Activated B cell treated with CpG ODN at 0.5 μM for 24 hours (primary cell): ENCODE measurements at places on chromosomes 16 and 17. TPM values are rescaled to one million over a fixed set of nuclear protein-coding genes. Genes with fewer than 3 reads are reported as not detected.

The FBXW10B gene
- 0.20 and 0.62 TPM in 2 replicates for total RNA-seq

The EVI2A gene
- total RNA-seq, result 46.6 and 52.5 TPM in 2 replicates

The TBC1D3 gene
- 1.8 and 4.2 TPM in 2 replicates for total RNA-seq

The NUDT7 gene
- 4.0 and 4.7 TPM in 2 replicates for total RNA-seq

The CCL14 gene
- total RNA-seq, result not detected in 2 replicates

The TBC1D3K gene
- not detected in 2 replicates for total RNA-seq

The RCVRN gene
- 0.38 and 0.51 TPM in 2 replicates for total RNA-seq

The PRSS8 gene
- total RNA-seq, result not detected in 2 replicates

The GPR142 gene
- not detected in 2 replicates for total RNA-seq

The TAC4 gene
- total RNA-seq, result not detected in 2 replicates

The IRX6 gene
- total RNA-seq, result 0.18 TPM in 1 of 2 replicates, not detected in the other

The TVP23C gene
- 15.1 and 16.1 TPM in 2 replicates for total RNA-seq

The VTN gene
- total RNA-seq, result 0.18 TPM in 1 of 2 replicates, not detected in the other

The PLXDC1 gene
- total RNA-seq, result not detected in 2 replicates

The RHBDF2 gene
- total RNA-seq, result 150 and 189 TPM in 2 replicates

The RNF157 gene
- 3.1 and 3.5 TPM in 2 replicates for total RNA-seq

The SLC22A31 gene
- total RNA-seq, result not detected in 2 replicates

The GP1BA gene
- total RNA-seq, result not detected in 2 replicates

The KCNG4 gene
- total RNA-seq, result not detected in 2 replicates
